CD4-positive, alpha-beta T cell treated with Interleukin-4 for 4 hours (primary cell): ENCODE measurements at places on chromosomes 12 and 14.

DNA sequence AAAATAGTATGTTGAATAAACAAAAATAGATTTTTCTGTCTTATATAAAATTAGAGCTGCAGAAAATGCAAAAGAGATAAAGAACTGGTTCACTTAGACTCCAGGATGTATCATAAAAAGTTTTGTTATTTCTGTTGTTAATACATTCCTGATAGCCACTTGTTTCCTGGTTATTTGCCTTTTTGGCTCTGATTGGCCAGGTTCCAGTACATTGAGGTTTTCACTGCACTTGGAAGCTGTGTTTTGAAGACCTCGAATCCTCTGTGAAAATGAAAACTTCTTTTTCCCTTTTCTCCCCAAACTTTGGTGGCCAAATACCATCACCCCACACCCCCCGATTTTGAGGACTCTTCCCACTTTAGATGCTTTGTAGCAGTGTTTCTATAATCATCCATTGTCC is 525.3 kb downstream of the MED13L start:
- no peak for DNase-seq

- DNase-seq, result no peak
These were observed 211.1 kb downstream of the GLT1D1 start for GRCh38 chr12:129064209-129064855.

DNA sequence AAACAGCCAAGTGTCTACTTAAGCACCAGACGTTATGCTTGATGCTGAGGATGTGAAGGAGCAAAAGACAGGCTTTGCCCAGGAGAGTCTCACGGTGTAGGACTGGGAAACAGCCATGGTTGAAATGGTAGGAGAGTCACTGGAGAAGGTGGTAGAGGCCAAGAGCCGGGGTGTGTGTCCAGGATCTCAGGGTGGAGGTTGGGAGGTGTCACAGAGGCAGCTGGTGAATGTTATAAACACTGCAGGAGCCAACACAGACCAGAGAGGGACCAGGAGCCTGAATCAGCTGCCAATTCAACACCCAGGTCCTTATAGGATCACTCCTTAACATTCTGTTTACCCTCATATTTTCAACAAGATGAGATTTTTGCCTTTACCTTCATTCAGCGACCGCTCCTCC is 7.5 kb downstream of the NID2 start:
- no peak for DNase-seq

- no peak for DNase-seq
These were observed 754 bp downstream of the KRT18 start for GRCh38 chr12:52949413-52950331.

GRCh38 chr12:65067383-65067782 is 53.7 kb downstream of the WIF1 start:
- DNase-seq, result no peak

- DNase-seq, result no peak
These were observed 13.9 kb upstream of the DEGS2 start for GRCh38 chr14:100173353-100173752.

GRCh38 chr12:83796531-83796930 is 1109.8 kb downstream of the TMTC2 start:
- no peak for DNase-seq

DNA sequence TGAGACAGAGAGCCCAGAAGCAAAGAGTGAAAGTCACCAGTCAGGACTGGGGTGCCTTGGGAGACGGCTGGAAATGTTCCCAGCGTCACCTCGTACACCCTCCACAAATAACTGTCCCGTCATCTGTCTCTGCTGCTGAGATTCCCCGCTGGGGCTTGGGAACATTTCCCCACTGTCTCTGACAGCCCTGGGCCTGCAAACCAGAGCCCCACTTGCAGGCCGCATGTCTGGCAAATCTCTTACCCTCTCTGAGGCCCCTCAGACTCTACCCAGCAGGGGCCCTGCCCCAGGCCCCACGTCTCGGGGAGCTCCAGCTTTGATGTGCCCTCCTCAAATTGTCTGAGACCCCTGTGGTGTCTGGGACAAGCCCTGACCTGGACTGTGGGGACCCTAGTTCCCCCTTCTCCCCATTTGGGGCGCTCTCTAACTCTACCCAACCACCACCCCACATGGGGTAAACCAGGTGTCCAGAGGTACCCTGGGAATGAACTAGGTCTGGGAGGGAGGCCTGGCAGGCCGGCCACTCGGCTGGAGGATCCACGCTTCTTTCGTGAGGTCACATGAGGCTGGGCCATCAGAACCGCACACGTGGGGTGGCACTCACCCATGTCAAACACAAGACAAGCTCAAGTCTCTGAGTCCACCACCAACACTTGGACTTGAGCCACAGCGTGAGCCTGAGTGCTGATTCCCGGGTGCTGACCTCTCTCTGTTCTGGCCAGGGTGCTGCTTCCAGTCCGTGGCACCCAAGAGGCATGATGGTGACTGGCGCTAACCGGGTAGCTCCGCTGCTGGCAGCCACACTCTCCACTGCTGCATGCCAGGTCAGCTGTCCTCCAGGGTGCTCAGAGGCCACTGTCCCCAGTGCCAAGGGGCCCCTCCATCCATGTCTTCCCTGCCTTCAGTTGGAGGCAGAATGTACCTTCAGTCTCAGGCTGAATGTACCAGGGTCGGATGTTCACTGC is 59.8 kb downstream of the DIO3 start:
- no peak for DNase-seq

DNA sequence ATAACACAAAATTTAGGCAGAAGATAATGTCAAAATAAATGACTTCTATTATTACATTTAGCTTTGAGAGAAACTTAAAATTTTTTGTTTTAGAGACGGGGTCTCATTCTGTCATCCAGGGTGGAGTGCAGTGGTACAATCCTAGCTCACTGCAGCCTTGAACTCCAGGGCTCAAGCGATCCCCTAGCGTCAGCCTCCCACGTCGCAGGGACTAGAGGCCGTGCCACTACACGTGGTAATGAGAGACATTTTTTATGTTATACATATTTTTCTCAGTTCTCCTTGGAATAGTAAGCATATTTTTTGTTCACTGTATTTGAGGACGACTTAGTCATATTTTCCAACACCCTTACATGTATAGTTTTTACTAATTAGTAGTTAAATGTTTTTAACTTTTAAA is 21.5 kb upstream of the NUDT4 start:
- DNase-seq, result no peak

DNA sequence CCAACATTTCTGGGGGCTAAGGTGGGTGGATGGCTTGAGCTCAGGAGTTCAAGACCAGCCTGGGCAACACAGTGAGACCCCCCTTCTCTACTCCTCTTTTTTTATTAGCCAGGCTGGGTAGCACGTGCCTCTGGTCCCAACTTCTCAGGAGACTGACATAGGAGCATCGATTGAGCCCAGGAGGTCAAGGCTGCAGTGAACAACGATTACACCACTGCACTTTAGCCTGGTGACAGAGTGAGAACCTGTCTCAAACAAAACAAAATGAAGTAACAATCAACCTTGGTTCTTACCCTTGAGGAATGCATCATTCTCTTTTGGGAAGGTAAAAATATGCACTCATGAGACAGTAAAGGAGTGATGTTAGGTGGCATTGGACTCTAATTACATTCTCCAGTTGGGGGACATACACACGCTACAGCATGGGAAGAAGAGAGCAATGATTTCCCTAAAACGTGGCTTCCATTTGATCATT is 3.9 kb upstream of the NIN start:
- no peak for DNase-seq

DNA sequence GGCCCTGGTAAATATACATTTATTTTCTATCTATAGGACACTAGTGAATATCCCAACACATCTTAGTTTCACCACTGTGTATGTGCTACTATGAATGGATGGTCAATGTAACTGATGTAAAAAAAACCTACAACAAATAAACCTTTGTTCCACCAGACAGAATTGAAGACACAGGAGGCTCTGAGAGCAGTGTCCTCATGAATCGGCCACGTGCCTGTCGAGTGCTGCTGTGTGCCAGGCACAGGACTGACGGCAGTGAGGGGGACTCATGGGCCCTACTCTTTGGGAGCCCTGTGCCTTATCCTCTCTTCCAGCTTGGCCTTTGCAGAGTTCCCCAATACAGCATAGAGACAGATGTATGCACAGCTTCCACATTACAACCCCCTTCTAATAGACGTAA is 18.2 kb downstream of the CINP start:
- DNase-seq, result no peak

DNA sequence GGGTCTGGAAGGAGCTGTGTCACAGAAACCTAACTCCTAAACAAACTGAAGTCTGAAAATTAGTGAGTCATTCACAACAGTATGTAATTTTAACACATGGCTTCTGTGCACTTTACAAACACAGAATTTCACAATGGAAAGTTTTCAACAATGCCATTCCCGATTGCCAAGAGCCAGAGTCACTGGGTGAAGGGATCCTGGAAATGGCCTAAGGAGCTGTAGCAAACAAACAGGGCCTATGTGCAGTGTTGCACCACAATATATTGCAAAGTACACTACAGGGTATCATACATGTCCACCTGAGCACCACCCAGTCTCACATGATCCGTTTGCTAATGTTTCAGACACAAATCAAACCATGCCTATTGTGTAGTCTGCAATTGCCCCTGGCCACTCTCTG is 184.7 kb upstream of the OTX2 start:
- no peak for DNase-seq

GRCh38 chr12:82426081-82426480 is 67.8 kb downstream of the METTL25 start:
- DNase-seq, result no peak

GRCh38 chr14:106578481-106578880 is 1052.1 kb downstream of the TMEM121 start:
- no peak for DNase-seq

GRCh38 chr14:88227693-88228092 is 95.4 kb downstream of the KCNK10 start:
- DNase-seq, result no peak

DNA sequence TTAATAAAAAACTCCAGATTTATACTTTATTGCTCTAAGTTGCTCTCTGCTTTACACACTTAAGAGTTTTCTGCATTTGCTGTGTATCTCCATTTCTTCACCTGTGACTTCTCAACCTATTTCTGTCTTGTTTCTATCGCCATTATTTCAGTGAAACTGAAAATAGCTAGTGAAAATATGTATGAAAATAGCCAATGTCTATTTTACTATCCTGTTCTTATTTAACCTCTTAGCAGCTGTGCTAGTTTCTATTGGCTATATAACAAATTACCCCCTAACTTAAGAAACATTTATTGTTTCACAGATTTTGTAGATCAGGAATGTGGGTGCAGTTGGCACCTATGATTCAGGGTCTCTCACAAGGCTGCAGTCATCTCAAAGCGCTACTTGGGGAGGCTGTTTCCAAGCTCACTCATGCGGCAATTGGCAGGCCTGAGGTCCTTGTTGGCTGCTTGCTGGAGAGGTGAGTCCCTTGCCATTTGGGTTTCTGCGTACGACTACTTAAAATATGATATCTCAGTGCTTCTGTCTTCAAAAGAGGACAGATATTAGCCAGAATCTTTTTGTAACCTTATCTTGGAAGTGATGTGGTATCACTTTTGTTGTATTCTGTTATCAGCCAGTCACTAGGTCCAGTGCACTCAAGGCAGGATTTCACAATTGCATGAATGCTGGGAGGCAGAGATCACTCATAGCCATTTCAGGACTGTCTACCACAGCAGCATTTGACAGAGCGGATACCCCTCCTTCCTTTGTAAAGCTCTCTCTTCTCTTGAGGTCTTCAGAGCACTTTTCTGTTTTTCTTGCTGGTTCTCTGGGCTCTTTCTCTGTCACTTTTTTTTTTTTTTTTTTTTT is 7.2 kb downstream of the ERC1 start:
- DNase-seq, result no peak

GRCh38 chr12:76259660-76260389 is 88.4 kb downstream of the BBS10 start:
- DNase-seq, result no peak

DNA sequence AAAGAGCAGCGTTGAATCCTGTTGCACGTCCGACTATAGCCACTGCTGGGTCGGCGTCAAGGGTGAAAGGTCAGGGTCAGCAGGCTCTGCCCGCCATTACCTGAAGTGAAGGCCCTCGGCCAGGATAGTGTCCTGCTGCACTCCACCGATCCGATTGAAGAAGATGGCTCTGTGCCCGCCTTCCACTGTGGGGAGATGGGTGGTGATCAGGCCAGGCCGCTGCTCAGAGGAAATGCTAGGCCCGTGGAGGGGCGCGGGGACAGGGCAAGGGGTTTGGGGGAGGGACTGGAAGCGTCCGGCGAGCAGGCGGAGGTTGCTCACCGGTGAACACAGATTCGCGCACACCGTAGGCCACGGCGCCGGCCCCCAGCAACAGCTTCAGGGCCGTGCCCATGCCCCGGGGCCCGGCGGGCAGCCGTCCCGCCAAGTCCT is 352 bp downstream of the PHB2 start:
- no peak for DNase-seq

DNA sequence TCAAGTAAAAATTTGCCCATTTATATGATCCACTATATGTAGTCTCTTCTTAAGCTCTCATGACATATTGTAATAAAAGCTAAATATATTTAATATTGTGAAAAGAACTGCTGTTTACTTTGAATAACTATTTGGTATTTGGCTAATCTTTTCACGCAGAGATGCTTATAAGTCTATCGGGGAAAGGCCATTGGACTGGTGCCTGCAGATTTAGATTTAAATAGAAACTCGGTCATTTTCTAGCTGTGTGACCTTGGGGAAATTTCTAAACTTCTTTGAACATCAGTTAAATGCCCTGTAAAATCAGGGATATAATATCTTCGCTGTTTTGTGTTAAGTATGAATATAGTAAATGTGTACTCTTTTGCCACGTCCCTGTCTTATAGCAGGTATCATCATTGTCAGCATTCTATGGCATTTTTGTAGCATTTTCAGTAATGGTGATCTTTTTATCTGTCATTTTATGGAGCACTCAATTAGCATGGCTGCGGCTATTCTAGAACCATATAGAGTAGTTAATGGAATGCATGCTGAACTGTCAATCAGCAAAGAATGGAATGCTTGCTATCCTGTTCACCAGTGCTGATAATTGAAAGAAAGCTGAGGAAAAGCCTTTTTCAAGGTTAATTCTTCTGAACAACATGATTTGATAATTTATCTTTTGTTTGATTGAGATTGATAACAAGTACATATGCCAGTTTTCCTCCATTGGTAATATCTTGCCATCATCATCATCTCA is 181.2 kb downstream of the TMTC2 start:
- no peak for DNase-seq

- DNase-seq, result no peak
These were observed 147.9 kb upstream of the E2F7 start for GRCh38 chr12:77213319-77213718.

DNA sequence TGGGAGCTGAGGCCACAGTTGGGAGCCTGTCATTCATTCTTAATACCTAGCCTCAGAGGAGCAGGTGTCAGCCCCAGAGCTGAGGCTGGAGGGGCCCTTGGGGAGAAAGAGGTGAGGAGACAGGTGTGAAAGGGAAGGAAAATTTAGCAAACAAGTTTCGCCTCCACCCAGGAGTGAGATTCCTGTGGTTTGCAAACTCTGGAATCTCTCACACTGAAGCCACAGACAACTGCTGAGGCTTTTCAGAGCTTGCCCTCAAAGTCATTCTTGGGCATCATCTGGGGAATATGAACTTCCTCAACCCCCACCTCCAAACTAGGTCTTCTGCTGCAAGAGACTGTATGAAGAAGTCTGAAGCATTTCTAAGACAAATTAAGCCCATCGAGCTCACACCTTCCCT is 589.5 kb upstream of the TBX3 start:
- DNase-seq, result no peak
